Right renal pelvis (tissue), 4 donors: ENCODE measurements at places on chromosomes 2 and 18. TPM values are rescaled to one million over a fixed set of nuclear protein-coding genes. Genes with fewer than 3 reads are reported as not detected.

- DNase-seq, result no peak
Observed at GRCh38 chr2:226031647-226032501, 632.4 kb downstream of the NYAP2 start.

GRCh38 chr2:20490300-20491181 lies 43.7 kb downstream of the RHOB start:
- DNase-seq, result no peak

DNA sequence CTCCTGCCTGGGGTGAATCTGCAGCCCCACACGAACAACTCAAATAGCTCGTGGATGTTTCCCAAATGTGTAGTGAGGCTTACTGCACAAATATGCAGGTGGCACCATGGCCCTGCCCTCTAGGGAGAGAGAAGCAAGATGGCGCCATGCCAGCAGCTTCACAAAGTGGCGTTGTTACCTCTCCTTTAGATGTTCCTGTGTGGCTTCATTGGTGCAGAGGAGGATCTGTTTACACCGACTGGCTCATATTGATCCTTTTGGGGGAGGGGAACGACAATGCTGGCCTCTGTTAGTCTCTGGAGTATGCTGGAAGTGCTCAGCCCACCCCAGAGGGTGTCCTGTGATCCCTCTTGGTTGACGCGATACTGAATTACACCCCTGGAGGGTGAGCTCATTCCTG lies 99.5 kb upstream of the GATA6 start:
- DNase-seq, result no peak

GRCh38 chr2:226155093-226155875 lies 644.3 kb downstream of the IRS1 start:
- no peak for DNase-seq

GRCh38 chr2:161954103-161954502 lies 119.9 kb downstream of the DPP4 start:
- DNase-seq, result no peak

- no peak for DNase-seq
Observed at GRCh38 chr18:72041313-72042032, 502.7 kb downstream of the CBLN2 start.

- DNase-seq, result no peak
Observed at GRCh38 chr2:112864072-112864471, 27.5 kb upstream of the IL1B start.

DNA sequence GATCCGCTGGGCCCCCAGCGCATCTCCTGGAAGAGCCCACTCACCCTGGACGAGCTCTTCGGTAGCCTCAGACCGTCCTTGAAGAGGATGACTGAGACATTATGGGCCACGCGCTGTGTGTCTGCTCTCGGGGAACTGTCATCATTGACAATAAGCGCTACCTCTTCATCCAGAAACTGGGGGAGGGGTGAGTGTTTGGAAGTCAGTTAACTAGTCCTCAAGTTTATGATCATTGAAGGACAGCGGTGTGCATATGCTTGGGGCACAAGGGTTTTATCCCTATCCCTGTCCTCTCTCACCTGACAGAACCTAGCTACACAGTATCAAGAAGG lies 586 bp downstream of the STK16 start:
- no peak for DNase-seq

DNA sequence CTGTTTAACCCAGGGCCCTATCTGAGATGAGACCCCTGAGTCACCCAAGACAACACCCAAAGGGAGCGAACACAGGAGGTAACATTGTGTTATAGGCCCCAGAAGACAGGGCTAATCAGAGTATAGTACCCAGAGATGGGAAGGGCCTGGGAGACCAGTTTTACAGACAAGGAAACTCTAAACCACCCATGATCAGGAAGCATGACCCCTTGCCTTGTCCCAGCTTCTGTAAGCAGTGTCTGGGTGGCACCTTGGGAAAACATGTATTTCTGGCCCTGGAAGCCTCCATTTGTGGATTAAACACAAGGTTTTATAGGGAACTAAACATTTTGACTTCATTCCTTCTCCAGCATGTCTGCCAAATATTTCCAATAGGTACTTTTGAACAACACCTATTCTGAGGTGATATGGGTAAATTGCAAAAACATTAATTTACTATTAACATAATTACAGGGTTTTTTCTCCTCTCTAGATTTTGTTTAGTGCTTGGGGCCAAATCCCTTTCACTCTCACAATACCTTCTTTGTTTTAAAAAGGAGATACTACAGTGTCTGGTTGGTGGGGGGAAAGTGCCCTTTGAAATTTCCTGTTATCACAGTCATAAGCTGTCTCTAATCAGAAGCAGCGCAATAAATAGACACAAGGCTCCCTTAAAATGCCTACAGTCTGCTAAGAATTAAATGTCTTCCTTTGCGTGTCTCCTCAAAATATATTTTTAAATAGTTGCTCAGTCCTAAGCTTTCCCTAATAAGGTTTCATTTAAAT lies 341.1 kb downstream of the BCL11A start:
- no peak for DNase-seq

- DNase-seq, result no peak
Observed at GRCh38 chr2:156512451-156512850, 76.3 kb downstream of the GPD2 start.

DNA sequence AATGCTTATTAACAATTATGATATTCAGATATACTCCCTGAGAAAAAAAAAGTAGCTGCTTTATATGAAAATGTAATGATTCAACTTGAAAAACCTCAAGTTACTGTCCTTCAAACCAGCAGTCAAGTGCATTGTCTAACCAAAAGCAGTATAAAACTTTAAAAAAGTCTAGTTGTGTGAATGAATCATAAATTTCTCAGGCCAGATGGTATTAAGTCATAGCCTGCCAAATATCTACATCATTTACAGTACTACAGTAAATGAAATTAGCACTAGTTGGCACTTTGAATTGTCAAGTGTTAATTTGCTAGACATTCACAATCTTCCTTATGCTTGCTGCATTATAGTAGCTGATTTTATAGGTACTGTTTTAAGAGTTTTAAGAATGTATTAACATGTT lies 85.9 kb downstream of the CBLN2 start:
- no peak for DNase-seq

- no peak for DNase-seq
Observed at GRCh38 chr18:76546088-76546435, 51.0 kb upstream of the ZNF516 start.

GRCh38 chr2:39715822-39716221 lies 50.1 kb downstream of the TMEM178A start:
- no peak for DNase-seq

DNA sequence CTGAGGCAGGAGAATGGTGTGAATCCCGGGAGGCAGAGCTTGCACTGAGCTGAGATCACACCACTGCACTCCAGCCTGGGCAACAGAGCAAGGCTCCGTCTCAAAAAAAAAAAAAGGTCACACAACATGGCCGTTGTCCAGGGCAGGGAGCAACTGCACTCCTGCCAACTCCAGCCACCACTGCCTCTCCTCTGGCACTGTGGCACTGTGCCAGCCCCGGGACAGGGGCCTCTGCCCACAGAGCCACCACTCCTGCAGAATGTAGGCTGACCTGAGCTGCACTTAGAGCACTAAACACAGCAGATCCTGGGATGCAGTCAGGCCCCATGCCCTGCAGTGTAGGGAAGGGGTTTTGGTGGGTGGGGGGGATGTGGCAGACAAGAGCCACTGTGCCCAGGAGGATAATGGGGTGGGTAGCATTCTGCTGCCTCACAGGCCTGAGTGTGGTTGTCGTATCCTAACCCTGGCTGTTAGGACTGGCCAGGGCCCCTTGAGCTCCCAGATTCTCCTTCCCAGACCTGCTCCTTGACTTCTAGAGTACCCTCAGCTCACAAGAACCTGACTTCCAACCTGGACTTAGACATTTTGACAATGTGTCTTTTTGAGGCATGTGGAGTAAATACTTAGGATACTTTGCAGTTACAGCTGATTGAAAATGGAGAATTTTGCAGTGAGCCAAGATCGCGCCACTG lies 69.4 kb upstream of the SH3RF3 start:
- DNase-seq, result no peak

DNA sequence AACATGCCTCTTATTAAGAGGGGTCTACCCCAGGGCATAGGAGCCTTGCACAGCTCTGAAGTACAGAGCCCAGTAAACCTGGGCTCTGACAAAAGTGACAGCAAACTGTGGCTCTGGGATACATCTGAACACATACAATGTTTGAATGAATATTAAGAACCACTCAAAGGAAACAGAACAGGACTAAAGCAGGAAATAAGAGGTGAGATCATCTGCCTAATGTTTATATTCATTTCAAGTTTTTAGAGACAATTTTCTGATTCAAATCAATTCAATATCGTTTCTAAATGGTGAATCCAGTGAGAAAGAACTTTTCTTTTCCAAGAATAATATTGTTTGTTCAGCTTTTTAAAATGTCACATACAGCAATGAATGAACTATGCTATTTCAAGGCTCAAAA lies 136.7 kb upstream of the CAVIN2 start:
- DNase-seq, result no peak

DNA sequence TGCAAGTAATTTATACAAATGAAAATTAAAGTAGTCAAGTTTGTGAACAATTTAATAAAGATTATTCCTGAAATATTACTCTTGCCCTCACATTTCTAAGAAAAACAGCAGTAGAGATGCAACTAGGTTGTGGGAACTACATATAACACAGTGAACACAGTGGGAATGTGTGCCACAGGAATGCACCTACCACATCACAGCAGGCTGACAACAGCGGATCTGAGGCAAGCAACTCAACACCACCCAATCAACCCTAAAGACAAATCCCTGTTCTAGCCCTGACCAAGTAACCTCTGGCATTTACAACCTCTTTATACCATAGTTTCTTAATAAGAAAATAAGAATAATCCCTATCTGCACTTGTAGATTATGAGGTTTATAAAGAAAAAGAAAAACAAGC lies 23.4 kb downstream of the MBOAT2 start:
- no peak for DNase-seq

GRCh38 chr2:11128243-11128951 lies 26.9 kb upstream of the SLC66A3 start:
- no peak for DNase-seq

DNA sequence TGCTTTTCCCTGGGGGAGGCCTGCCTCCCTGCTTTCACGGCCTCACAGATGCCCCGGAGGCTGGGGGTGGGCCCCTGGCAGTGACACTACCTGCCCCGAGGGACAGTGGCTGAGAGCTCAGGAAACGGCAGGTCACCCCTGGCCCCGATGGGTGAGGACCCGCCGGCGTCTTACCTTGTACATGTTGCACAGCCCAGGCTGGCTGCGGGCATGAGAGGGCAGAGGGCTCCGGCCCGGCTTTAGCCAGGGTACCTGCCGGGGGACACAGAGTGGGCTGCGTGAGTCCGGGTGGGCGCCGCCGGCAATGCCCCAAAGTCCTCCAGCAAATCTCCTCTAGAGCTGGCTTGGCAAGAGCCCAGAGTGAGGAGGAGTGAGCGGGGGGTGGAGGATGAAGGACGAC lies 122.9 kb downstream of the MBP start:
- DNase-seq, result no peak

GRCh38 chr2:239396881-239397681 lies 3.7 kb downstream of the HDAC4 start:
- DNase-seq, result no peak

- no peak for DNase-seq
Observed at GRCh38 chr2:85750587-85751575, 2.9 kb upstream of the ATOH8 start.

DNA sequence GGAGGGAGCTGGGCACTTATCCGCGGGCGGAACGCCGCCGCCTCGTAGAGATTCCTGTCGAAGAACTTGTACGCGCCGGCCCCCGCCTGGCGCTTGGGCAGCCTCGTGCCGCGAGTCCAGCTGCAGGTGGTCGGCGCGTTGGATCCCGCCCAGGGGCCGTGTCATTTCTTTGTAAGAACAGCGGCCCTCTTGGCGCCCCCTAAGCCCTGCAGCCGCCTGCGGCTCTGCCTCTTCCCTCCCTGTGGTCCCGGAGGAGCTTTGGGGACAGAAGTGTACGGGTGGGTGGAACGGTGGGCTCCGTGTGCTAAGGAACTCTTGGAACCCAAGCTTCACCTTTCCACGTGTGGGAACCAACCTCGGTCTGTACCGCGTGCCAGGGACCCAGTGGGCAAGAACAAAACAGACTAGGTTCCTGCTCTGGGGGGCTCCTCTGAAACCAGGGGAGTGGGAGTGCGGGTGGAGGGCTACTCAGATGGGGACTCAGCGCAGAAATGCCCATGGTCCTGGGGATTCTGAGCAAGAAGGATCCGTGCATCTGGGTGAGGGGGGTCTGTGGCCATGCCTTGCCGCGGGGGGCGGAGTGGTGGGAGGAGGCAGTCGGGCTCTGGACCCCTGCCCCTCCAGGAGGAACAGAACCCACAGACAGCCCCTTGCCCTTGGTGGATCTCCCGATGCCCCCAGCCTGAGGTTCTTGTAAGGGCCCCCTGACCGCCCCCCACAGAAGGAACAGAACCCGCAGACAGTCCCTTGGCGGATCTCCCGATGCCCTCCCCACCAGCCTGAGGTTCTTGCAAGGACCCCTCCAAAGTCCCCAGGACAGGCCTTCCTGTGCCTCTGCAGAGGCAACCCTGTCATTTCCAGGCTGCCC lies 1.5 kb downstream of the GPC1 start:
- no peak for DNase-seq

DNA sequence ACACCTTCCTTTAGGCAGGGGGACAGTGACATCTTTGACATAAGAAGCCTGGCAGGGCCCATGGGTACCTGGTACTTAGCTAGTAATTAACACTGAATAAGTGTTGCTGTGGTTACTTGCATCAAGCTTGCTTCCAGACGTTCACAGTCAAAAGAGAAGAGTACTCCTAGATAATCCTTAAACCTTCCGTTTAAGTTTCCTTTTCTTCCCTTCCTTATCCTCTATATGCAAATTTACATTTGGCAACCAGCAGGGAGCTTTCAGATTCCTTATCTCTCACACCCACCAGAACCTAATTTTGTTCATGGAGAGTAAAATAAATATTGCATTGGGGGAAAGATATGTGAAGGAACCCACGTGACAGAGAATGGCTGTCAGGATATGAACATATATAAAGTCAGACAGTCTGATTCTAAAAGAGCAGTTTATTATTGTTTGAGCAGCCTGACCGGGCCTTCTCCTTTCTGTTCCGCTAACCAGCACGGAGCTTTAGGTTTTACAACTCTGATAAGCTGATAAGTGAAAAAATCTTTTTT lies 7.8 kb upstream of the RAB31 start:
- DNase-seq, result no peak

DNA sequence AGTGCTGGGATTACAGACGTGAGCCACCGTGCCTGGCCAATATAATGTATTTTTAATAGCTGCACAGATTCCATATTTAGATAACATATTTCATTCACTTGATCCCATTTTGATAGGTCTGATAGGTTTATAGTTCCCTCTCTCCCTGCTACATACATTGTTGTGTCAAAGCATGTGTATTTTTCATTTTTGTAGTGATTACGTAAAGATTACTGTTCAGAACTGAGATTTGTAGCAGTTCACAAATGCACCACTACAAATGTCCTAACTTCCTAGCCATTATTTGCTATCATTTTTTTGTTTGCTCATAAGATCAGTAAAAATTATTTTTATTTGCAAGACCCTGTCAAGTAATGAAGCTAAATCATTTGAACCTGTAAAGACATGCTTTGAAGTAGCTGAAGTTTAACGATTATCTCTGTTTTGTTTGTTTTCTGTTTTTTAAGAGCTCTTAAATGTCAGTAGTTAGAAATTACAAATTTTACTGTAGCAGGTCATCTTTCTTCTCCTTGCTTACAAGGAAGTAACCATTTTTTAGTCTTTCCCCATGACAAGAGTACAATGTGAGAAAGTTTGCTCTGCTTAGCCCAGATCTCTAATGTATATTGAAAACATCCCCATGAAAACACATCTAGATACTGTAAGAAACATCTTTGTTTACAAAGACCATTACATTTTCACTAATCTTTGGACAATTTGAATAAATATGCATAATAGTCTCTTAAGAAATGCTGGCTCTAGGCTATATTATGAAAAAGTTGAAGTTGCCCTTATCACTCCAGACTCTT lies 54.1 kb downstream of the EML4 start:
- no peak for DNase-seq

SPDYA gene
- polyA plus RNA-seq, result 2.2 TPM

CTAGE1 gene
- 0.06 TPM for polyA plus RNA-seq

SGO2 gene
- 15.2 TPM for polyA plus RNA-seq

DTNA gene
- 20.7 TPM for polyA plus RNA-seq
